ENCODE measurements at places on chromosomes 6 and 20.

DNA sequence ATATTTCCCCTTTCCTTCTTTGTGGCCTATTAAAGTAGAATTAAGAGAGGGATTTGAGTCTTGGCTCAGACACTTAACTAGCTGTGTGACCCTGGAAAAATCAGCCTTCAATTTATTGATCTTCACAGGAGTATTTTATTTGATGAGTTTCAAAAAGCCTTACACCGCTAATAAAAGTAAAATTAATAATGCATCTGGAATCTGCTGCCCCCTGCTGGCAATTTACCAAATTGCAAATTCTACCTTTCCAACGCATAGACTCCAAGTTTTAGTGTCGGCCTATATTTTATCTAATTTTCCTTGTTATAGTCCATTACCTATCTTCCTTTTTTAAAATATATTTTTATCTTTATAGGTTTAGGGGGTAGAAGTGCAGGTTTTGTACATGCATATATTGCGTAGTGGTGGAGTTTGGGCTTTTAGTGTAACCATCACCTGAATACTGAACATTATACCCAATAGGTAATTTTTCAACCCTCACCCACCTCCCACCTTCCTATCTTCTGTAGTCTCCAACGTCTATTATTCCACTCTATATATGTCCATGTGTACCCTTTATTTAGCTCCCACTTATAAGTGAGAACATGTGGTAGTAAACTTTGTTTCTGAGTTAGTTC is 46.3 kb downstream of the GOPC start:
- peak; percentile 43 for DNase-seq

DNA sequence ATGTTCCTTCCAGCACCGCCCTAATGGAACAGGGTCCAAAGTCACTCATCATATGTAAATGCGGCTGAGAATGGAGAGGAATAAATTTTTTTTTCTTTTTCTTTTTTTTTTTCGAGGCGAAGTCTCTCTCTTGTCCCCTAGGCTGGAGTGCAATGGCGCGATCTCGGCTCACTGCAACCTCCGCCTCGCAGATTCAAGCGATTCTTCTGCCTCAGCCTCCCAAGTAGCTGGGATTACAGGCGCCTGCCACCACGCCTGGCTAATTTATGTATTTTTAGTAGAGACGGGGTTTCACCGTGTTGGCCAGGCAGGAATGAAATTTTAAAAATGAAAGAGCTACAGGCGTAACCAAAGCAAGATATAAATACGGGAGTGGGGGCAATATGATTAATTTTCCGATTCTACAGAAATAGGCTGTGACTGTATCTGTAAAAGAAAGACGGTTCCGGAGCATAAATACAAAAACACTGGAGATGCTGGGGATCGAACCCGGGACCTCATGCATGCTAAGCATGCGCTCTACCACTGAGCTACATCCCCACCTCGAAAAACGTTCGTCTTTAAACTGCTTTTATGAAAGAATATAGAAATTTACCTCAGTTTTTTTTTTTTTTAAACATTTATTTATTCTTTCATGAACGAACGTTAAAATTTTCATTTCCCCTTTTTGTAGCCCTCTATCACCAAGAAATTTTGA is 132.2 kb downstream of the GPX5 start:
- peak; percentile 78 for DNase-seq

GRCh38 chr6:70456735-70457134 is 43.4 kb downstream of the FAM135A start:
- no peak for DNase-seq

DNA sequence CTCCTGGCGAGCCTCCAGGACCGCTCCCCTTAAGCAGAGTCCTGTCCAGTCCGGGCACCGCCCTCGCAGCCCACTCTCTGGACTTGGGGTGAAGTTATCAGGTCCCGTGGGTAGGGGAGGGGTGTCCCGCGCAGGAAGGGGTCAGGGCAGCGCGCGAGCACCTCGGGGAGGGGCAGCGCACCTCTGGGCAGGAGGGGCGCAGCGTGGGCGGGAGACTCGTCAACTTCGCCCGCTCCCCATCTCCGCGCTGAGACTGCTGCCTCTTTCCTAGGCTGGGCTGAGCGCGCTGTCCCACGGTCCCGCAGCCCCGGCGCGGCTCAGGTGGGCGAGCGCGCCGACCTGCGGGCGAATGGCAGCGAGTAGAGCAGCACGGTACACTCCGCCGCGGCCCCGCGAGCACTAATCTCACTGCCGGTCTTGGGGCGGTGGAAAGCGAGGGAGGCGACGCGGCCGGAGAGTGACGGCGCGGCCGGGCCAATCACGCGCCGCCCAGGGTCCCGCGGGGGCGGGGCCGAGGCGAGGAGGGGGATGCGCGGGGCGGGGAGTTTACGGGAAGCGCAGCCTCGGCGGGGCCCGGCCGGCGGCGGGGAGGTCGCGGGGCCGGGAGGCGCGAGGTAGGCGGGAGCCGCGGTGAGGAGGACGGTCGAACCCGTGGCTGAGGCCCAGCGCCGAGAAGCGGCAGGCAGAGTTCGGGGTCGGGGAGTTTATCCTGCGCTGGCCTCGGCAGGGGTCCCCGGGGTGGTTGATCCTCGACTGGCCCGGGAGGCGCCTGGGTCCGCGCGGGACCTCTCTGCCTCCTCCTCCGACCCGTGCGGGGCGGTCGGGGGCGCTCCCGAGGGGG is at the start of gene MAN1A1:
TSS of gene MAN1A1 (minus strand) at position 401 of the 841 bp plus-strand sequence. CDS start 696 bp downstream, outside the sequence.
- DNase-seq = peak; percentile 87

GRCh38 chr6:48670546-48670945 is 559.5 kb upstream of the PTCHD4 start:
- DNase-seq = no peak

- no peak for DNase-seq
Measured at GRCh38 chr6:63487103-63487813, 85.0 kb upstream of the LOC128125822 start.

DNA sequence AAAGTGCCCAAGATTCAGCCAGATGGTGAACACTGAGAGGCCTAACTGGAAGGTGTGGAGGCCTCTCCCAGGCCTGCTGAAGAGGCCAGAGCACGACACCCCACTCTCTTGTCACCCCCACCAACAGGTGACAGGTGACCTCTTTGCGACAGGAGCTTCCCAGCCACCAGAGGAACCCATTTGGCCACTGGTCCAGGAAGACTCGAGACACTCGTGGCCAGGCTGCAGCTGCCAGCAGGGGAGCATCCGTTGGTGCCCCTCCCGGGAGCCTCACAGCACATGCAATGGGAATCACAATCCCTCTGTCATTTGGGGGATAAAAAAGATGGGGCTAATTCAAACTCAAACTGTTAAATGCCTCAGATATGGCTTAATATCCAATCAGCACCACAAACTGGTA is 163.4 kb downstream of the INSM1 start:
- DNase-seq = no peak

GRCh38 chr6:37283671-37284151 is 25.8 kb upstream of the TMEM217 start:
- DNase-seq = peak; percentile 61

- no peak for DNase-seq
Measured at GRCh38 chr6:44463728-44464450, 76.4 kb downstream of the CDC5L start.

DNA sequence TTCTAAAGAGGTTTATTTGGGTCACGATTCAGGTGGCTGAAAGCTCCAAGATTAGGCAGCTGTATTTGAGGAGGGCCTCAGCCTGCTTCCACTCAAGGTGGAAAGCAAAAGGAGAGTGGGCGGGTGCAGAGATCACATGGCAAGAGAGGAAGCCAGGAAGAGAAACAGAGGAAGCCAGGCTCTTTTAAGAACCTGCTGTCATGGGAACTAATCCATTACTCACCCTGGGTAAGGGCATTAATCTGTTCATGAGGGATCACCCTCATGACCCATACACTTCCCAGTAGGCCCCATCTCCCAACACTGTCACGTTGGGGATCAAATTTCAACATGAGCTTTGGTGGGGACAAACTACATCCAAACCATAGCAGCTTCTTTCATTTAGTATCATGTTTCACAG is 53.9 kb downstream of the DHX35 start:
- DNase-seq = no peak

GRCh38 chr20:10476319-10476724 is 41.2 kb downstream of the SLX4IP start:
- DNase-seq = peak; percentile 60

DNA sequence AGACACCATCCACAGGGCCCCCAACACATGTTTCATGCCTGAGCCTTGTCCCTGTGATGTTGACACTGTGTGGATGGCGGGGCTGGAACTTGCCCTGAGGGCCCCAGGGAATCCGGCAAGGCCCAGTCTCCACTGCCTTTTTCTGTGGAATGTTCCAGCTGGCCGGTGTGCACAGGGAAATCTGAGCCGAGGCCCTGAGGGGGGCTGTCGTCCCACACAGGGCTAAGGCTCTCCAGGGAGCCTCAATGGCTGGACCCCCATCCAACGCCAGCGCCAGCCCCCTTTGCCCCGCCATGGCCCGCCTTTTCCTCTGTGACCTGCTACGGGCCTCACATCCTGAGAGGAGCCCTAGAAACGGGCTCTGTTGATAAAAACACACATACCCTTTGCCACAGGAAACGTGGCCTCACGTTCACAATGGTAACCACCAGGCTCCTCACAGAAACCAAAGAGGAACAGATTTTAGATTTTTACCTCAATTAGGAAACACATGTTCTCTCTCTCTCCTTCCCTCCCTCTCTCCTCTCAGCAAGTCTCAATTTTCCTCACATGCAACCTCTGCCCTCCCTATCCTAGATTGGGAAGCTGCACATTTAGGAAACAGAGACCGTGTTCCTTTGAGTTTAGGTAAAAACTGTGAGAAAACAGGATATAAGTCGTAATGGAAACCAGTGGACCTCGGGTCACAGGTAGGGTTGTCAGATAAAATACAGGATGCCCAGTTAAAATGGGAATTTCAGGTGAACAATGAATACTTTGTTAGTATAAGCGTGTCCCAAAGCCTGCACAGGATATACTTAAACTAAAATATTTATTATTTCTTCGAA is 13.7 kb upstream of the ZNF831 start:
- no peak for DNase-seq

GRCh38 chr6:52359403-52359802 is 2.5 kb upstream of the PAQR8 start:
- no peak for DNase-seq

DNA sequence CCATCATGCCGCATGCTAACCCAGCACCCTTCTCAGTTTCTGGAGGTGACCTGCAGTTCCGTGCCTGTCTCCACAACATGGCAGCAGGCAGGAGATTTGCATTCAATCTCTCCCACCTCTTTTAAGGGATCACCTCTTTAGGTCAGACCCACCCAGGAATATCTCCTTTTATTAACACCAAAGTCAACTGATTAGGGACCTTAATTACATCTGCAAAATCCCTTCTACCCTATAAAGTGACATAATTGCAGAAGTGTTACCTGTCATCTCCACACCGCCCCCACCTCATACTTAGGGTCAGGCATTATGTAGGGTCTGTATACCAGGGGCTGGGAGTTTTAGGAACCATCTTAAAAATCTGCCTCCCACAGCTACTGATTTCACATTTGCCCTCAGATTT is 267.5 kb downstream of the TMEM242 start:
- DNase-seq = no peak

GRCh38 chr20:10597637-10598036 is 76.2 kb downstream of the JAG1 start:
- DNase-seq = no peak

- no peak for DNase-seq
Measured at GRCh38 chr6:155695495-155695894, 239.9 kb upstream of the NOX3 start.

DNA sequence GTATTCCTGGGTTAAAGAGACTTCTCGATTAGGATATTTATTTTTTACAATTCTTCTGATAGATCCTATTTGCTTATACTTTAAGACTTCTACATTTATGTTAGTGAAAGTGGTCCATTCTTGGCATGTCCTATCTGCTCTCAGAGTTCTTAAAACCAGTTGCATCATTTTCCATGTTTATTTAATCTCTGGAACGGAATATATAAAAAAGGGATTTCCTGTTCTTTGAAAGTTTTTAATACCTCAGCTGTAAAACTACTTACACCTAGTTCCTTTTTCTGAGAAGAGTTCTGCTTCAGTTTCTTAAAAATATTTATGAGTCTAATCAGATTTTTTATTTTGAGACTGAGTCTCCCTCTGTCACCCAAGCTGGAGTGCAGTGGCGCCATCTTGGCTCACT is 18.0 kb upstream of the MYL9 start:
- no peak for DNase-seq

DNA sequence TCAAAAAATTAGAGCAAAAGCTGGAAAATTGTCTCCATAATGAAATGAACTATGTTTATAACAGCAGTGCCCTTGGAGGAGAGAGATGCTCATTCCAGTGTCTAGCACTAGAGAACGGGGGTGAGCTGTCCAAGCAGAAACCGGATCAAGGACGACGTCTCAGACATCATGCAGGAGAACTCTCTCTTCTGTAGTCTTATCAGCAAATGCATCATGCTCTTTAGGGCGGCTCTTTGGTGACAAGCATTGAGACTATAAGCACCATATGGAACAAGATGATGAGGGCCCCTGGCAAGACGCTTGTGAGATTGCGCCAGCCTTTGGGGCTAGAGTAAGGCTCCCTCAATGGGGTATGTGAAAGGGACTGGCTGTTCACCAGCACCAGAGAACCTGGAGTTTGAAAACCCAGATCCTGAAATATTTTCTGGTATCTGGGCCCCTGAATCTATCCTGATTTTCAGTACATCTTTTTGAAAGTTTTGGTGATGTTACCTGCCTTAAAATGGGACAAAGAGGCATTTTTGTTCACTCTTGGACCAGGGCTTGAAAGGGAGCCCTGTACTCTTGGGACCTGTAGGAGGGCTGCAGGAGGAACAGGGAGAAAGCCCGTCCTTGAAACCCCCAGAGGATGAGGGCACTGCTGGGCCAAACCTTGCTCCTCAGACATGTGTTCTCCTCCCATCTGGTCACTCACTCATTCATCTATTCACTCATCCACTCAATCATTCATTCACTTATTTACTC is 127.6 kb downstream of the TTLL2 start:
- no peak for DNase-seq

DNA sequence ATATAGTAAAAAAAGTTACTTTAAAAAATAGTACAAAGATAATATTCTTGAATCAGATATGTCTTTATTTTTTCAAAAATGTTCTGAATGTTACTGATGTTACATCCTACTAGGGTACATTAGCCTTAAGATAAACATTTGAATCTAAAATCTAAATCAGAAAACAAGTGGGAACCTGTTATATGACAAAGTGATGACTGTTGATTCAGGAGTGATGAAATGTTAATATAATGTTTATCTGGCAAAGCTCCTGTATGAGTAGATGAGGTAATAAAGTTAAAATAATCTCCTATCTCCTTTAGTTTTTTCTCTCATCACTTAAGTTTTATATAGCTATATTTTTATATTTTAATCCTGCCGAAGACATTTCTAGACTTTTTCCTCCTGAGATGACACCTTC is 4.2 kb downstream of the DOP1A start:
- DNase-seq = peak; percentile 38

DNA sequence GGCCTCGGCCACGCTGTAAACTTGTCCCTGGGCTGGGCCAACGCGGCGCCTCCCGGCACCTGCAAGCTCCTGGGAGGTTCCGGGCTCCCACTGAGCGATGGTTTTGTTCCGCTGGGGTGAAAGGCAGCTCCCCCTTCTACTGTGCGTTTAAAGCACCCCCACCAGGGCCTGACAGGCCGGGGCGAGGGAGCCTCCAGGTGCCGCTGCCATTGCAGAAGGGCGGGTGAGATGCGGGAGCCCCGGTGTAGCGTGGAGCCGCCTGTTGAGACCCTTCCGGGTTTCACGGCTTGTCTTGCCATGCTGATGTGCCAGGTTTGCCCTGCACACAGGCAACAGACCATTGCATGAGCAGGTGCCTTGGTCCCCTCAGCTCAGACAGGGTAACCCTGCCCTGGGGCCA is 2.9 kb downstream of the COL20A1 start:
- DNase-seq = no peak

GRCh38 chr6:37204014-37204751 is 34.2 kb downstream of the PIM1 start:
- peak; percentile 58 for DNase-seq
